ENCODE measurements at places on chromosomes 3 and 15. TPM values are rescaled to one million over a fixed set of nuclear protein-coding genes. Genes with fewer than 3 reads are reported as not detected.

DNA sequence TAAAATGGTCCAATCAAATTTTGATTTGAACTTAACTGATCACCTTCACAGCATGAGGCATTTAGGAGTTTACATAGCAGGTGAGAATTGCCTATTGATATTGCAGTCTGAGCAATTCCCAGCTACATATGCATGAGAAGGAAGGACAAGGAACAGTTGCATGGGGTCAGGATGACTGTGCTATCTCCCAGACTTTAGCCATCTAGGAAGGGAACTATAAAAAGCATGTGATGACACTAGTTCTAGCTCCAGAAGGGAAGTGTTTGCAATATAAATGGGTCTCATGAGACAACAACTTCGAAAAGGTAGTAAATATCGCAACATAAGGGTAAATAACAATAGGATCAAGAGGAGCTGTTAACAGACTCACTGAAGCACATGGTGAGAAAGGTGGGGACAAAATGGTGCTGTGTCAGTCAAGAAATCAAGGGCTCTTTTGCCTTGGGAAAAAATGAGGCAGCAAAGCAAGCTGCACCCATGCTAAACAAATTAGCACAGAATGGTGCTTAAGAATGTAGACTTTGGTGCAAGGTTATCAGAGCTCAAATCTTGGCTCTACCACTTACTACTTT, 90.4 kb upstream of the SLC2A2 start:
- peak; percentile 55 for DNase-seq

DNA sequence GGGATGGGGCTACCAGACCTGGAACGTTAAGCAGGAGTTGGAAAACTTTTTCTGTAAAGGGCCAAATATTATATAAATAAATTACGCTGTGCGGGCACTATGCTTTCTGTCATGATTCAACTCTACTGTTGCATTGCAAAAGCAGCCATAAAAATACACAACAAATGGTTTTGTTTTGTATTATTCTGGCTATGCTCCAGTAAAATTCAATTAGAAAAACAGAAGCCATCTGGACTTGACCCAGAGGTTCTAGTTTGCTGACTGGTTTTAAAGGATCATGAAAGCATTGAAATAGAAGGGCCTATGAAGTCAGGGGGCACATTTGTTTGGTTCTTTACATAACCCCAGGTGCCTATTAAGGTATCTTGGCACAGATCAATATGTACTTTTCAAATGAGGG, 647.4 kb upstream of the LMCD1 start:
- DNase-seq = no peak

KBTBD12 gene
- 0.05 TPM for total RNA-seq

DNA sequence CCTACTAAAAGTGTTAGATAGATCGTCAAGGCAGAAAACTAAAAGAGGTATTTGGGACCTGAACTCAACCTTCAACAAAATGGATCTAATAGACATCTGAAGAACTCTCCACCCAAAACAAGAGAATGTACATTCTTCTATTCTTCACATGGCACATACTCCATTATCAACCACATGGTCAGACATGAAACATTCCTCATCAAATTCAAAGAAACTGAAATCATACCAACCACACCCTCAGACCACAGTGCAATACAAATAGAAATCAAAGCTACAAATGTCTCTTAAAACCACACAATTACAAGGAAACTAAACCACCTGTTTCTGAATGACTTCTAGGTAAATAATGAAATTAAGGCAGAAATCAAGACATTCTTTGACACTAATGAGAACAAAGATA, 984.1 kb upstream of the GBE1 start:
- DNase-seq = no peak

CFAP20DC gene
- 1.8 TPM for total RNA-seq

LRRC34 gene
- 1.8 TPM for total RNA-seq

CEP152 gene
- total RNA-seq = 1.2 TPM

DNA sequence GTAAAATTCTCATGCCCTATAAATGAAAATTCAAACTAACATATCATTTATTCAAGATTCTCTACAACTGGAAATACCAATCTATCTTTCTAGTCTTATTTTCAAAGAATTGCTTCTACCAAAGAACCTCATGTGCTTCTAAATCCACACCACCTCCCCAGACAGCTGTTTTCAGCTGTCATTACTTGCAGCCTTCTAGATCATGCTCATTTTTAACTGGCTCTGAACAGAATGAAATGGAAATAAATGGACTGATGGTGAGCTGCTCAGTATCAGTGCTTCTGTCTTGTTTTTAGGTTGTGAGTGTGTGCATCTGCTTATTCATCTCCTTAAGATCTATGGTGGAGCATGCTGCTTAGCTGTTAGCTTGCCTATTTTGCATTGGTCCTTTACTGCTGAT, 29.4 kb downstream of the GOLGB1 start:
- DNase-seq = peak; percentile 27

- DNase-seq = peak; percentile 86
These were observed 212.9 kb downstream of the TIGIT start for GRCh38 chr3:114506591-114507300.

- no peak for DNase-seq
These were observed 101.8 kb upstream of the ALDH1A3 start for GRCh38 chr15:100777821-100778220.

SH2D7 gene
- total RNA-seq = 0.31 TPM

GRCh38 chr3:157242836-157243235, 82.9 kb upstream of the CCNL1 start:
- DNase-seq = no peak

DNA sequence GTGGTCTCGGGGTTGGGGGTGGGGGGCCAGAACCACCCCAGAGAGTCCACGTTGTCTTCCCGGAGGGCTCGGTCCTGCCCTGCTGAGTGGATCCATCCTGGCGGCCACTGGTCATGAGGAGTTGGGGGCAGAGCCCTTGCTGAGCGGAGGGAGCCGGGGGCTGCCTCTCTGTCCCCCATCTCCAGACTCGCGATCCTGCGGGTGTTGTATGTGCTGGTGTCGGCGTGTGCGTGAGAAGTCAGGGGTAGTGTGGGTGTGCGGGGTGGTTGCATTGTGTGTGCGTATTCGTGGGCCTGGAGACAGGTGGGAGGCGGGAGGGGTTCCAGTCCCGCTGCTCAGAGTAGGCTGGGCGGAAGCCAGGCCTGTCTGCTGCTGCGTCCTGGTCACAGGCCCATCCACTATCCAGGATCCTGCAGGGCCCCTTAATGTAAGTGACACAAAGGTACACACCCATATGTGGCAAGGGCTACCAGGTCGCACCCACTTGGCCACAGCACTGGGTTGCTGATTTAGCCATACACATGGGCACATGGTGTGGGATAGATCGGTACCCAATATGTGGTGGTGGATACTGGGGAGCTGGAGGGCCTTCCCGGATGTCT, 30.7 kb downstream of the NBEAL2 start:
- no peak for DNase-seq

PIERCE2 gene
- total RNA-seq = 5.4 TPM

IGSF11 gene
- 0.10 TPM for total RNA-seq

DNA sequence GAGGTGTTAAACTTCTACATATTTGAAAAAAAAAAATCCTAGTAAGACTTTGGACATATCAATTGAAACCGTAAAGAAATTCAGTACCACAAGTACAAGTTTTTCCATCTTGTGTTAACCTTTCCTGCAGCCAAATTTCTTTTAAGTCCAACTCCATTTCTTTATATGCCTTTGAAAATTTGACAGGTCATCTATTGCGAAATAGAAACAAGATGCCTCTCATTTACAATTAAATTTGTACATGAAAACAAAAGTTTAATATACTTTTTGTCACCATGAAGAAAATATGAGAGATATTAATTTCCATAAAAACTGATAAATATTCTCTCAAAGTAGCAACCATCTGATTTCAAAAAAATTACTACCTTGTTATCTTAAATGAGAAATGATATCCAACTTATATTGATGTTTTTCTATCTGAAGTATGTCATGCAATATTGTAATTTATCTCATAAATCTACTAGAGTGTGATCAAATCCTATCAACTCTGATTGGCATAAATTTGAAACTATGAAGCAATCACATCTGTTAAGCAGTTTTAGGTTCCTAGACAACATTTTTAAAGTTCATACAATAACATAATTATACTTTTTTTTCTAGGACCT, 68.2 kb downstream of the TBC1D5 start:
- no peak for DNase-seq

Measured in myocyte (in vitro differentiated cells).